ENCODE measurements at places on chromosomes 4 and X.
A peak's percentile ranks its signal among the peaks of the same experiment; 100 is the strongest.

- DNase-seq: peak; percentile 38
These were observed 14.2 kb downstream of the BST1 start for GRCh38 chr4:15717086-15717485.

GRCh38 chrX:124719060-124719459 lies 372.7 kb downstream of the SH2D1A start:
- DNase-seq: no peak

GRCh38 chrX:69150281-69150960 lies 14.8 kb downstream of the PJA1 start:
- DNase-seq: no peak

DNA sequence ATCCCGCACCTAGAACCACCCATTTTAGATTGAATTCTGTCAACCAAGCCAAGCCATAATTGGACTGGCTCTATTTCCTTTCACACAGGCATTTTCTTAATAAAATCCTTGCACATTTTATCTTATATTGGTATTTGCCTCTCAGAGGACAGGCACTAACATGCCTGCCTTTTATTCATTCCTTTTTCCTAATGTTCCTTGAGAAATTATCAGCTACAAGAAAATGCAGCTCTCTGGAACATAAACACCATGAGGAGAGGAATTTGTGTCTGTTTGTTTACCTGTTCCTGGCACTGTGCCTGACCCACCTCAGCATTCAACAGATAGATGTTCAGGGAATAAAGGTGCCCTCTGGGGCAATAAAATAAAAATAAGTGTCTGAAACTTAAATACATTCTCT lies 116.2 kb downstream of the PDHA2 start:
- DNase-seq: no peak

DNA sequence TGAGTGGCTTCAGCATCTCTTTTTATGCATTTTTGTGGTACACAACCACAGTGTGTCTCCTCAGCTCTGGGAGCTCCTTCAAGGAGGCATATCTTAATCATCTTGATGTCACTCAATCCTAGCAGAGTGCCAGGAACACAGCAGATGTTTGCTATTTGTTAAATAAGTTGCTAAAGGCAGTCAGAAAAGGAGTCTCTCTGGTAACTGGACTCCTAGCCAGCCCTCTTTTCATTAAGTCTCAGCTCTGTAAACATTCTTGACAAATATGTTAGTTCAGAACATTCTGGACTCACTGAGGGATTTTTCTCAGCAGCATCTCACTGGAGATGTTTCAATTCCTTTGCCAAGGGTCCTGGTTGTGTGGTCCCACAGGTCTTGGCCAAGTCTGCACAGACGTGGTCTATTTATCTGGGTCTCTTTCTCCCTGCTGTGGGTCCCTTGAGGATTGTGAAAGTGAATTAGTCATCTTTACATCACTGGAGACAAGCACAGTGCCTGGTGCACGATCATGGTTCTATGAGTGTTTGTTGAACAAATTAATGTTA lies 20.3 kb upstream of the FAM9C start:
- DNase-seq: no peak

- no peak for DNase-seq
These were observed 88.3 kb upstream of the DDX3X start for GRCh38 chrX:41245641-41246040.

DNA sequence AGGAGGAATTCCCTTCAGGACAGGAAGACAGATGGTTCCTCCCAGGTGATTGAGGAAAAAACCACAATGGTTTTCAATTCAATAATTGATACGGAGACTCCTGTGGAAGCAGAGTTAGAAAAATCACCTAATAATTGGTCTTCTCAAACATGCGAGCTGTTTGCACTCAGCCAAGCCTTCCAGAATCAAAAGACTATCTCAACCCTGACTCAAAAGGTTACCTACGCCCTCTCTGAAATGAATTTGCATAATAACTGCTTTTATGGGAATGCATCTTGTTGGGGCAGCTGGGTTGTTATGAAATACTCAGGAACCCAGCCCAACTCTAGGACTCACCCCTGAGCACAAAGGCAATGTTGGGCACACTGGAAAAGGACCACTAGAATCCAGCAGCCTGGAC lies 66.9 kb upstream of the ARSJ start:
- DNase-seq: no peak

DNA sequence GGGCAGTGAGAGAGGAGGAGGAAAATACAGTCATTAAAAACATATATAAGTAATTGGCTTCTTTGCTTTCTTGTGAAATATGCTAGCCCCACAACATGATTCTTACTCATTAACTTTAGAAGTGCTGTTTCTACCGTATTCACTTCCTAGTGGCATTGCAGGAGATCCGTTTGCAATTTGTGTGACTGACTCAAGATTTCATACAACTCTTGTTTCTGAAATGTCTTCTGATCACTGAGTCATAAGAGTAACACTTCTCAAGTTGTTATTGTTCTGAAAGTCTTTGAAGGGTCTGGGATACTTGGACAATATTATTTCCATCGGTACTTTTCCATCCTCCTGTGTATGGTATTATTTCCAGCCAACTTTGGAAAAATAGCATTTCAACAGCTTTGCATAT lies 310.8 kb downstream of the PACRGL start:
- DNase-seq: no peak

GRCh38 chr4:127788517-127788916 lies 6.4 kb downstream of the HSPA4L start:
- no peak for DNase-seq

- DNase-seq: no peak
These were observed 61.8 kb downstream of the NEIL3 start for GRCh38 chr4:177371461-177371860.

DNA sequence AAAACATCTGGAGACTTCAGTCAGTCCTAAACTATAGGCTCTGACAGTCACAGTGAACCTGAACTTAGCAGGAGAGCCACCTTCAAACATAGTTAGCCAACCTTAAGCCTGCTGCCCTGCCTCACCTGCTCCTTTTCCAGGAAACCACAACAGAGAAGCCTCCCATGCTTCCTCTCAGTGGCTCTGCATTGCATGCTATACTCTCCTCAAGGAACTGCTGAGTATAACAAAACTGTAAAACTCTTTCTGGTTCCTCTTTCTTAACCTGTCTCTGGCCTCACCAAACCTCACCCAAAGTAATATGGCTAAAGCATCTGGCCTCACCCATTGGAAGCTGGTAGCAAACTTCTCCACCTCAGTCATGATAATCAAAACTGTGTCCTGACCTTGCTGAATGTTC lies 122.1 kb downstream of the ANKRD50 start:
- no peak for DNase-seq

GRCh38 chrX:112704187-112704586 lies 24.4 kb upstream of the LHFPL1 start:
- DNase-seq: no peak

GRCh38 chr4:18109676-18110075 lies 88.1 kb upstream of the LCORL start:
- DNase-seq: no peak

DNA sequence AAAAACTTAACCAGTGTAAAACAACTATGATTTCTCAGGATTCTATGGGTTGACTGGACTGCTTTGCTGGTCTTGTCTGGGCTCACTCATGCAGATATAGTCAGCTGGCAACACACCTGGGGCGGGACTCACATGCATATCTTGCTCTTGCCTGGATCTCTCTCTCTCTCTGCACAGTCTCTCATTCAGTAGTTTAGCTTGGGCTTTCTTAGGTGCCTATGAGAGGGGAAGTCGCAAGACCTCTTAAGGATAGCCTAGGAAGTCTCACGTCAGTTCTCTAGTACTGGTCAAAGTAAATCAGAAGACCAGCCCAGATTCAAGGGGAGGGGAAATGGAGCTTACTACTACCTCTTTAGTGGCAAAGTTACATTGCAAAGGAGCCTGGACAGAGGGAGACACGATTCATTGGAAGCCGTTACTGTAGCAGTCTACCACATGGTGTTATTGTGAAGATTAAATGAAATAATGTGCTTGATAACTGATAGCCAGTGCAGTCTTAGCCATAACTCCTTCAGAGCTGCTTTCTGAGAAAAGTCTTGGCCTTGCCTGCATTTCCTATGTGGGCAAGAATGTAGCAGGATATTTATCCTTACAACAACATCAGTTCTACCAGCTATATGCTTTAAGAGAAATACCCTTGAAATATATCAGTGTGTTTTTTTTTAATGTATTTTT lies 2.1 kb downstream of the COPS4 start:
- DNase-seq: no peak

DNA sequence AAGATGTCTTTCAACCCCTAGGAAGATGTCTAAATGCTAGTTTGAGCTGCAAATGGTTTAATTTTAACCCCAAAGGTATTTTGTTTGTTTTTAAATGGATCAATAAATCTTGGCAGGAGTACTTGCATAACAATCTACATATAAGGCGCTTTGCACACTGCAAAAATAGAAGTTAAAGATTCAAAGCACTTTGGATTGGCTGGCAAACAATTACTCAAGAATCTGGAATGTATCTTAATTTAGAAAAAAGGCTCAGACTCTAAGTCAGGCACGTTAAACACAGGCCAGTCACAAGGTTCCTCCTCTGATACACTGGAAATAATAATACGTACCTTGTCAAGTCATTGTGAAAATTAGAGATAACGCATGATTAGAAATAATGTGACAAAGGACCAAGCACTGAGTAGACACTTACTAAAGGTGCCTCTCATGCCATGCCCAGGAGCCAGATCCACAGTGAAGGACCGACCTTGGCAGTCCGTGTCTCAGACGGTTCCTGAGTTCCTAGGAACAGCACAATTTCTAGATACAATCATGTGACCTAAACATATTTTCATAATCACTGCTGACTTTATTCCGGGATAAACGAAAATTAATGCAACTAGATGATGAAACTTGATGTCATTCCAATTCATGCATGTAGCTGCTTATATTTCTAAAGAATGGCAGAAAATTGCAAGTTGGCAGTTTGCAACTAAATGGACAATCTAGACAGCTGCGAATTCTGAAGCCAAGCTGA lies 49.6 kb downstream of the PROM1 start:
- DNase-seq: no peak

DNA sequence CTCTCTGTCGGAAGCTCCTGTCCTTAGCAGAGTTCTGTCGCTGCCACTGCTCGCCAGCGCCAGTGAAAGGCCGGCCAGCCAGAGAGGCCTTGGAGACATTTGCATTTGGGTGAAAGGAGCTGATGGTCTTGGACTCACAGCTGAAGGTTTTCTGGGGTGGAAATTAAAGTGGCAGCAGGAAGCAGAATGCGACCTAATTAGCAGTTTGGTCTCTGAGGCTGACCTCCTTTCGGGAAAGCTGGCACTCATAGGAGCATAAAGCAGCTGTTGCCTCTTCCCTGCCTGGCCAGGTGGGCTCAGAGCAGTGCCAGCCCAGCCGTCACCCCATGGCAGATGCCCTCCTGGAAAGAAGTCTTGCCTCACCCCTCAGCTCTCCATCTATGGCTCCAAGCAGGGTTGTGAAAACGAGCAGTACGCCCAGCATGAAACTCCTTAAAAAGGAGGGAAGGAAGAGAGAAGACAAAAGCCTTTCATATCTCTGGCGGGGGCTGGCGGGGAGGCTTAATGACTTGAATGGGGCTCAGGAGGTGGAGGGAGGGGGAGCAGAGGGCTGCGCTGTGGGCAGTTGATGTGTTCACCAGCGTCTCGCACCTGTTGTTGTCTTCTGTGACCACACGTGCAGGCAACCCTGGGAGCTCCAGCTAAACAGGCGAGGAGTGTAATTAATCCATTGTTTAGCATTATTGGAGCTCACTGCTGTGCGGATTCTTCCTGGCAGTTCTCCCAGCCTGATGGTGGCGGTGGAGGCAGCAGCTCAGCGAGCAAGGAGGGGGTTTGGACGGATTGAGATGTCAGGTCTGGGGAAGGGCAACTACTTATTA lies 264.0 kb downstream of the MID1IP1 start:
- no peak for DNase-seq

- no peak for DNase-seq
These were observed 231.4 kb downstream of the AFAP1 start for GRCh38 chr4:7708238-7708637.

DNA sequence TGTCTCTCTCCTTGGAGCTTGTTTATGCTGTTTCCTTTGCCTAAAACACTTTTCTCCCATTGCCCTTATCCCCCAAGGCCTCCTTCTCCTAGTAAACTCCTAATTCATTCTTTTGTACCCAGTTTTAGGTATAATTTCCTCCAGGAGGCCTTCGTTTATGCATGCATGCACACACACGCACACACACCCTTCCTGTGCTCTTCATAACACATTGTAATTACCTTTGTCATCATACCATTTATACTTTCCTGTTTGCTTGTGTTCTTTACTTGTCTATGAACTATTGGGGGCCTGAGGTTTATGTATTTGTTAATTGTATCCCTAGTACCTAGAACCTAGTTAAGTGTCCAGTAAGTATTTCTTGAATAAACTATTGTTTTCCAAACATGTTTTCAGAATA lies 45.5 kb downstream of the XIAP start:
- DNase-seq: no peak

DNA sequence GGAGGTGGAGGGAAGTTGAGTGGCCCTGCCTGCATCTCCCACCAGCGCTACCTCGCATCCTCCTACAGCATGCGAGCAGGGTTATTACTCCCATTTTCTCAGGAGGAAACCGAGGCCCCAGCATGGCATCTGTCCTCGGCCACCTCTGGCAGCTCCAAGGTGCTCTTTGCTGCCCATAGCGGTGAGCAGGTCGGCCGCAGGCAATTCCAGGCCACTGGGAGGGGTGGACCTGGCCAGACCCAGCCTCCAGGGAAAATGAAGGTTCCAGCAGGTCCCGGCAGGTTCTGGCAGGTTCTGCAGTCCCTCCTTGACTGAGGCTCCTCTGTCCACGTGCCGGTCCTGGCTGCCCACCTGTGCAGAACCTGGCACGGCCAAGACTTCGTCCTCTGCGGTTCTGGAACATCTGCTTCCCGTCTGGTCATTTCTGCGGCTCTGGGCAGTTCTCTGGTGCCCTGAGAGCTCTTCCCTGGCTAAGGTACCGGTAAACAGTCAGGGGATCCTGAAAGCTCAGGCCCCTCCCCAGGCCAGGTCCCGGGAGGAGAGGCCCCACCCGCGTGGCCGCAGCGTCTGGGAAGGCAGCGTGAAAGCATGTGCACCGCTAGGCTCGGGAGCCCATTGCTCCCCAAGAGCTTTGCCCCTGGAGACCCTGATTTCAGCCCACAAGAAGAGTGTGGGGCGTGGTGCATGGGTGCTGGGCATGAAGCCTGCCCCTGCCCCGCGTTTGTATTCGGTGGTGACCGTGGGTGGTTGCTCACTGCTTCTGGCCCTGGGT lies 112.0 kb upstream of the ADRA2C start:
- no peak for DNase-seq

DNA sequence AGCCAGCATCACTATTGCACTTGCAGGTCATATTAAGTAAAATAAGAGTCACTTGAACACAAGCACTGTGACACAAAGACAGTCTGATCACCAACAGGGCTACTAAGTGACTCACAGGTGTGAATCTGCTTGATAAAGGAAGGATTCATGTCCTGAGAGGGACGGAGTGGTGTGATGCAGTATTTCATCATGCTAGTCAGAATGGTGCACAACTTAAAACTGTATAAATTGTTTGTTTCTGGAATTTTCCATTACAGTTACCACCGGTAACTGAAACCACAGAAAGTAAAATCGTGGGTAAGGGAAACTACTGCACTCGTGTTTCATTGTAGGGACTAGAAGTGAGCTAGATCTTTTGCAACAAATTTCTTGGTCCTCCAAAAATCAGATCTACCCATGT lies 109.7 kb downstream of the ELOVL6 start:
- DNase-seq: no peak

- no peak for DNase-seq
These were observed 55.8 kb downstream of the PAK3 start for GRCh38 chrX:111151764-111152163.
